ENCODE measurements at places on chromosomes 7 and 10.

DNA sequence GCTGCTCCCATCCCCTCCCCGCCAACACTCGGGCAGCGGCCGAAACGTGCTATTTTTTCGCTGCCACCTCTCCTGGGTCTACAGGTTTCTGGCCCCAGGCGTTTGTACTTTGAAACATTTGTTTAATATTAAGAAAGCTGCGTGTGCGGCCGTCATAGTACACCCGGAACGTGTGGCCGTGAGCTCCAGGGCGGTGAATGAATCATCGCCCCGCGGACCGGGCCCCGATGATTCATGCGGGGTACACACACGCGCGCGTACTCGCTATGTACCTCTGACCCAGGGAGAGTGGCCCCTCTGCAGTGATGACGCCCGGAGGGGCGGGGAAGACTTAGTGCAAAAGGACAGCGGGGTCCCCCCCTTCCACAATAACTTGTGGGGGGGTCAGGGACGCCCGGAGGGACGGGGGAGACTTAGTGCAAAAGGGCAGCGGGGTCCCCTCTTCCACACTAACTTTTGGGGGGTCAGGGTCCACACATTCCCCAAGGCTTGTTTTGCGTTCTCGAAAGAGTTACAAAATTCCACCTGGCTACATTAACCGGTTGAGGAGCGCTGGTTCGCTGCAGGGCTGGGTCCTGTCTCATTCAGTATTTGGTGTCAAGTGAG, 56.5 kb upstream of the PCGF5 start:
- peak; percentile 70 for DNase-seq

GRCh38 chr7:14698239-14698638, 204.3 kb downstream of the DGKB start:
- DNase-seq, result peak; percentile 13

GRCh38 chr10:43258562-43259212, 8.2 kb downstream of the RASGEF1A start:
- no peak for DNase-seq

- DNase-seq, result no peak
Observed at GRCh38 chr10:3099291-3100092, 32.1 kb downstream of the PFKP start.

GRCh38 chr10:52229291-52229931, 84.7 kb upstream of the DKK1 start:
- no peak for DNase-seq
